Foreskin melanocyte (primary cell): ENCODE measurements at places on chromosomes 16 and 17.

DNA sequence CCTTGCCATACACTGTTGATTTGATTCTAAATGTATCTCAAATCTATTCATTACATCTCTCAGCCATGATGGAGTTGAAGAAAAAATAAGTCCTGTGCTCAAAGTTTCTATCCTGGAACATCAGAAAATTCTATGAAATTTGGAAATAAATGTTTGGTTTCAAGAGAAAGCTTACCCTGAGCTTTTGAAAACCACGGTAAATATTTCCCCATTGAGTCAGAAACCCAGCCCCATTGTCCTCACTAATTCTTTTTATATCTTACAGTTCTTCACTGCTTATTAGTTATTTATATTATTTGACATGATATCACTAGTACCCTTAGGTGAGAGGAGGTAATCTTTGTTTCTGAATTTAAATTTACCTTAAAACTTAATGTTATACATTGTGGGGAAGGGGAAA, 128.5 kb downstream of the MRTFB start:
- no peak for DNase-seq

DNA sequence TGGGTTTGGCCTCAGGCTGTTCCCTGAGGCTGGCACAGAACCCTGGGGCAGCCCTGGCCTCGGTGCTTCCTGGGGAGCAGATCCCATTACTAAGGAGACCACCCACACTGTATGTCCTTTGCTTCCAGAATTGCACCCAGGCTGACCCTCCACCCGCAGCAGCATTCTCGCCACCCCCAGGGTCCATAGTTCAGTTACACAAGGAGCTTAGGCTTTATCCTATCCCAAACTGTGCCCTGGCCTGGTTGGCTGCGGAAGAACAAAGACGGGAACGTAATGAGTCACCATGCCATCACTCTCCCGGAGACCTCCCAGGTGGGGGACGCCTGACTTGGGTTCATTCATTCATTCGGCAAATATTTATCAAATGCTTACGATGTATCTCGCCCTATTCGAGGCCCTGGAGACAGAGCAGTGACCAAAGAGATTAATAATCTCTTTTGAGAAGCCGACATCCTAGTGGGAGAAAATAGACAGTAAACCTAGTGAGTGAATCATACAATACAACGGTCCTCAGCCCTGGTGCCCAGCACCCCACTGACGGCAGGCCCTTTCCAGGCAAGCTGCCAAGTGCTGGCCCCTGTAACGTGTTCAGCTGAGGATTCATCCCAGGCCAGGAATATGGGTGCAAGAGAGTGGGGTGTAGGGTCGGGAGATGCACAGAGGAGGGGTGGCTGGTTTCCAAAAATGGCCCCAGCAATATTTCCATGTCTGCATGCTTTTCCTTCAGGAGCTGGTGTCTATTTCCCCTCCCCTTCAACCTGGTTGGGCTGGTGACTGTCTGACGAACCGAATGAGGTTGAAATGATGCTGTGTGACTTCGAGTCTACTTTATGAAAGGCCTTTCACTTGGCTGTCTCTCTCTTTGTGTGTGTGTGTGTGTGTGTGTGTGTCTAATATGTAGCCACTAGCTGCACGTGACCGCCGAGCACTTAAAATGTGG, 134.2 kb downstream of the MGAT5B start:
- DNase-seq = no peak

DNA sequence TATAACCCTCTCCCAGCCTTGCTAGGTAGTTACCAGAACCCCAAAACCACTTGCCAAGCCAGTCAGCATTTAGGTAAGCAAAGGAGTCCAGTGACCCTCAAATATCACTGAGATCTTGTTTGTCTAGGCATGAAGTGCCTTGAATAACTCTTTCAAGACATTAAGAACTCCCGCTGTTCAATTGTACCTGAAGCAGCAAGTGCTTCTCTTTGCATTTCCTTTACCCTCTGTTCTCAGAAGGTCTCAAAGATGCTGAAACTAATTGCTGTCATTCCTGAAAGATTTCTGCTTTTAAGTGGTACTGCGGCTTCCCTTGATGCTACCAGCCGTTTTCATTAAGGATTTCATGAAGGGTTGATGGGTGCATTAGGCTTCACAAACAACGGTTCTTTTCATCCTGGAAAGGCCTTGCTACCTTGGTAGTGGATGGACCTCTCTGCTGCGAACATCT, 142.7 kb downstream of the PITPNC1 start:
- DNase-seq = no peak

GRCh38 chr16:56625140-56625942, at the start of gene MT1E:
Gene MT1E, plus strand, starts transcription at chr16:56625781. Its CDS starts 71 bp downstream, at chr16:56625852.
- peak; percentile 53 for DNase-seq

- DNase-seq = no peak
Observed at GRCh38 chr16:26396511-26397235, 670.1 kb upstream of the C16orf82 start.

- DNase-seq = no peak
Observed at GRCh38 chr16:27364493-27365141, 37.4 kb upstream of the IL21R start.

GRCh38 chr17:45366691-45367090, 49.9 kb upstream of the MAP3K14 start:
- no peak for DNase-seq

GRCh38 chr16:69348222-69348621, 3.4 kb downstream of the TMED6 start:
- DNase-seq = no peak

GRCh38 chr17:81335773-81336157, 40.7 kb upstream of the SLC38A10 start:
- no peak for DNase-seq

- DNase-seq = no peak
Observed at GRCh38 chr16:67277999-67278772, 1.1 kb upstream of the PLEKHG4 start.

DNA sequence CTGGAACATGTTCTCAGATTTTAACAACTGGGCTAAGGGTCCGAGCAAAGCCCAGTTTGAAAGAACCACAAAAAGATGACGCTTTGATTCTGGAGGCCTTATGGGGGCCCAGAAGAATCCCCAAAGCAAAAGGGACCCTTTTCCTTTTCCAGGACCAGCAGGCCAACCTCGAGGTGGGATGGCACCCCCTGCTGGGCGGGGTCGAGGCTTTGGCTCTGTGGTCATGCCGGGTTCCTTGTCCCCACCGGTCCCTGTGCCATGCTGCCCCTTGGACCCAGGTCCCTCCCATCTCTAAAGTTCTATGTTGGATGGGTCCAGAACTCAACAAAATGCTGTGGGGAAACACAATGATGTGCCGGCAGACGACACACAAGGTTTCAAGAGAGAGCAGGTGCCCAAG, 30.9 kb downstream of the TMEM204 start:
- no peak for DNase-seq

- DNase-seq = no peak
Observed at GRCh38 chr16:85990861-85991301, 91.9 kb downstream of the IRF8 start.

DNA sequence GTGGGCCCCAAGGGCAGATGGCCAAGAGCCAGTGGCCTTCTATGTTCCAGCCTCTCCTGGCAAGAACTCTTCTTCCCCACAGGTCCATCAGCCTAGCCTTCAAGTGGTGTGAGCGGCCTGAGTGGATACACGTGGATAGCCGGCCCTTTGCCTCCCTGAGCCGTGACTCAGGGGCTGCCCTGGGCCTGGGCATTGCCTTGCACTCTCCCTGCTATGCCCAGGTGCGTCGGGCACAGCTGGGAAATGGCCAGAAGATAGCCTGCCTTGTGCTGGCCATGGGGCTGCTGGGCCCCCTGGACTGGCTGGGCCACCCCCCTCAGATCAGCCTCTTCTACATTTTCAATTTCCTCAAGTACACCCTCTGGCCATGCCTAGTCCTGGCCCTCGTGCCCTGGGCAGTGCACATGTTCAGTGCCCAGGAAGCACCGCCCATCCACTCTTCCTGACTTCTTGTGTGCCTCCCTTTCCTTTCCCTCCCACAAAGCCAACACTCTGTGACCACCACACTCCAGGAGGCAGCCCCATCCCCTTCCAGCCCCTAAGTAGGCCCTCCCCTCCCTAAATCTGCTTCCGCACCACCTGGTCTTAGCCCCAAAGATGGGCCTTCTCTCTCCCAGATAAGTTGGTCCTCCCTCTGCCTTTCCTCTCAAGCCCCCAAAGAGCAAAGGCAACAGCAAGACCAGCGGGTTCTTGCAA, 5.2 kb downstream of the G6PC3 start:
- no peak for DNase-seq

DNA sequence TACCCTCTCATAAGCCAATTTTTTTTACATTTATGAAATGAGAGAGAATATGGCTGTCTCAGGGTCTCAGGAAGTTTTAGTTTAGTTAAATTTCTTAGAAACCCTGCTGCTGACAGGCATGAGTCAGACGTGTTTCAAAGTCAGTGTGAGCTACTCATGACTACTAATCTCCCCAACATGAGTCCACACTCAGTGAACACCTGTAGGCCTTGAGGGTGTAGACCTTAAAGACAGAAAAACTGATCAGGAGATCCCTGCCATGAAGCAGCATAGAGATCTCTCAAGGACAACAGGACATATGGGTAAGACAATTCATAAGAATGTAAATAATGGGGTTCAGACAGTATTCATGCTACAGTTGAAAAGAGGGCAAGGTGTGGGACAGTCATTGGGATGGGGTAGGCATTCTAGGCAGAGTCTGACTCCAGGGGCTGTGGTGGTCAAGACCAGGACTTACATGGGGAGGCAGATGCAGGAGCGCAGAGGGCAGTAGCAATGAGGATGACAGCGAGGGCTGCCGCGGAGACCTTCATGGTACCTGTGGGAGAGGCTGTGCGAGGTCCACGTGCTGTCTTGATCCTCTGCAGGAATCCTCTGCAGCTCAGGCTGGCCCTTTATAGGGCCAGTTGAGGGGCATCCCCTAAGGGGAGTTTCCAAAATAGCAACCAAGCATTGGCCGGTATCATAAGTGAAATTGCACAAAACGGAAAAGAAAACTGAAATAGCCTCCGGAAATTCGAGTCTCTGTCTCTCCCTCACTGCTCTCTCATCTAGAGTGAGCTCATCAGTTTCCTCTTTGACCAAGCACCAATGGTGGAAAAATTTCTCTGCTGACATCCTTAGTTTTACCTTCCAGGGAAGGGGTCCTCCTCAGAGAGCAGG, at the start of gene CCL5:
Gene CCL5 (minus strand): TSS at position 588 of the 882 bp plus-strand sequence.
- DNase-seq = no peak

DNA sequence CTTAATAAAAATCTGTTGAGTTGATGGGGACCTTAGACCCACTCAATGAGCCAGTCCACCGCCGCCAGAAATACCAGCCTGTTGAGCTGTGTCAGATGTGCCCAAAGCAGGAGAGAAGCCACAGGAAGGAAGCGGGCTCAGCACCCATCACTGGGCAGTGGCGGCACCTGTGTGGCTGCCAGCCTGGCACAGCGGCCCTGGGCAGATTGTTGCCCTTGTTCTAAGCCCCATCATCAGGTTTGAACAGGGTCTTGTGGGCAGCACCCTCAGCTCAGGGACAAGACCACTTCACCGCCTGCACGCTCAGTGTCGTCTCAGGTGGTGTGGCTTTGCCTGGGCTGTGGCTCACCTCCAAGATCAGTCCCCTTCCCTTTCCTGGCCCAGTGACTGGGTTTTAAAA, 9.3 kb downstream of the ENDOV start:
- DNase-seq = no peak
